ENCODE measurements at places on chromosomes 12 and 14.

GRCh38 chr12:56001487-56002100 is 4.5 kb downstream of the SUOX start:
- no peak for DNase-seq

GRCh38 chr14:46259536-46259935 is 392.0 kb downstream of the RPL10L start:
- no peak for DNase-seq

GRCh38 chr12:64652346-64652745 is 42.1 kb downstream of the RASSF3 start:
- no peak for DNase-seq

GRCh38 chr14:24818058-24818822 is 184.2 kb upstream of the GZMB start:
- DNase-seq, result no peak
